ENCODE measurements at places on chromosomes 5 and 9.
A peak's percentile ranks its signal among the peaks of the same experiment; 100 is the strongest.

DNA sequence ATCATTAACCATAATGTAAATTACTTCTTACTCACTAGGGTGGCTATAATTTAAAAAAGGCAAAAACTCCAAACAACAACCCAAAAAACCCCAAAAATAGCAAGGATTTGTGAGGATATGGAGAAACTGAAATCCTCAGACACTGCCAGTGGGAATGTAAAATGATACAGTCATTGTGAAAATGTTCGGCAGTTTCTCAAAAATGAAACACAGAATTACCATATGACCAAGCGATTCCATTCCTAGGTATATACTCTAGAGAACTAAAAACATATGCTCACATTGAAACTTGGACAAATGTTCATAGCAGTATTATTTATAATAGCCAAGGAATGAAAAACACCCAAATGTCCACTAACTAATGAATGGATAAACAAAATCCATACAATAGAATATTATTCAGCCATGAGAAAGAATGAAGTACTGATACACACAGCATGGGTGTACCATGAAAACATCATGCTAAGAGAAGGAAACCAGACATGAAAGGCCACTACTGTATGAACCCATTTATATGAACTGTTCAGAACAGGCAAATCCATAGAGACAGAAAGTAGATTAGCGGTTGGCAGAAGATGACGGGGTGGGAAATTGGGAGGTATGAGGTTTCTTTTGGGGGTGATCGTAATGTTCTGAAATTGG, 119.1 kb downstream of the MAPKAP1 start:
- H3K4me3 ChIP-seq, result no peak overlapping the region

DNA sequence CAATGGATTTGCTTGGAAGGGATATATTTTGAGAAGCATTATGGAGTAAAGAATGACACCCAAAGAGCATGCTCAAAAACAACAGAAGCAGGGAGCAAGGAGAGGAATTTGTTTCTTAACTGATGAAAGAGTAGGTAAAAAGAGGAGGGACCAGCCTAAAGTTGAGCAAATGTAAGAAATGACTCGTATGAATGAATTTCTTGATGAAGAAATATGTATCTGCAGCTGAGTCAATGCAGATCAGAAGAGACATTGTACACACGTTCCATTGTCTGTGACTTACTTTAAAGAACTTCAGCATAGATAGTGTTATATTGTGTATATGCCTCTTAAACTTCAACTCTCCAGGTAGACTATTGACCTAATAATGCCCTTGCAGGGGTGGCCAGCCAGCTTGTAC, 112.7 kb upstream of the NREP start:
- no peaks in the 10 kb centered on the region for H3K36me3 ChIP-seq
- H3K27me3 ChIP-seq, result no peaks in the 10 kb centered on the region
- no peak for DNase-seq
- H3K4me3 ChIP-seq, result no peak overlapping the region
- no peaks in the 10 kb centered on the region for H3K4me1 ChIP-seq
- H3K27ac ChIP-seq, result no peak overlapping the region

GRCh38 chr5:120678279-120678678, 214.2 kb downstream of the PRR16 start:
- H3K4me3 ChIP-seq, result no peak overlapping the region
- H3K27ac ChIP-seq, result no peak overlapping the region
- H3K36me3 ChIP-seq, result no peaks in the 10 kb centered on the region
- no peaks in the 10 kb centered on the region for H3K4me1 ChIP-seq

- DNase-seq, result no peak
- no peak overlapping the region for H3K4me3 ChIP-seq
- no peaks in the 10 kb centered on the region for H3K4me1 ChIP-seq
- no peaks in the 10 kb centered on the region for H3K36me3 ChIP-seq
- no peaks in the 10 kb centered on the region for H3K27me3 ChIP-seq
These were observed 54.1 kb upstream of the STK32A start for GRCh38 chr5:147180751-147181150.

- peak; percentile 51 for DNase-seq
- H3K4me1 ChIP-seq, result peaks cover 9% of the 10 kb centered on the region
- H3K27ac ChIP-seq, result no peak within 1 kb of the TSS
- H3K4me3 ChIP-seq, result peak within 1 kb of the TSS; percentile 88
- H3K36me3 ChIP-seq, result no peaks in the 10 kb centered on the region
- peaks cover 63% of the 10 kb centered on the region for H3K27me3 ChIP-seq
These were observed at the start of gene SHROOM1 for GRCh38 chr5:132830436-132831094. Gene SHROOM1 (minus strand): TSS chr5:132830647. CDS start chr5:132826140, 4,507 bp downstream.

- peaks cover 4% of the 10 kb centered on the region for H3K4me1 ChIP-seq
- DNase-seq, result no peak
- H3K4me3 ChIP-seq, result no peak overlapping the region
- H3K27me3 ChIP-seq, result peaks cover 16% of the 10 kb centered on the region
- no peak overlapping the region for H3K27ac ChIP-seq
These were observed 20.0 kb downstream of the ANKRA2 start for GRCh38 chr5:73545403-73545779.

- peaks cover 11% of the 10 kb centered on the region for H3K36me3 ChIP-seq
- peak; percentile 90 for DNase-seq
- H3K27me3 ChIP-seq, result no peaks in the 10 kb centered on the region
- peaks cover 76% of the 10 kb centered on the region for H3K4me1 ChIP-seq
- H3K27ac ChIP-seq, result peak overlapping the region; percentile 59
These were observed 7.4 kb downstream of the GALNT10 start for GRCh38 chr5:154197801-154198491.

DNA sequence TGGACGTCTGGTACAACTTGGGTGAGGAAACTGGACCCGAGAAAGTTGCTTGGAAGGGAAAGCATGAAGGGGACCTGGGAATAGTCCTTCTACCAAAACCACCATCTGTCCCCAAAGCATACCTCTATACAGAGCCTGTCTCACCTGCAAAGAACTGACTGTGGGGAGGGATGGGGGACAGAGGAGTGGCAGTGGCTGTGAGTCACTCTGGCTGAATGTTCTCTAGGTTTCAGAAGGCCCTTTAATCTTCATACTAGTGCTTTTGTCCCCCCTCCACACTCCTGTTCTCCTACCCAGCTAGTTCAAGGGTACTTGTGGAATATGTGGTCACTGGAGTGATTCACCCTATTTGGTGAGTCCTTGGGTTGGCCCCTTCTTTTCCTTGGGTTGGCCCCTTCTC, 109.3 kb upstream of the RUSC2 start:
- DNase-seq, result no peak
- no peak overlapping the region for H3K27ac ChIP-seq
- no peaks in the 10 kb centered on the region for H3K36me3 ChIP-seq
- H3K27me3 ChIP-seq, result no peaks in the 10 kb centered on the region
- H3K4me3 ChIP-seq, result no peak overlapping the region
- H3K4me1 ChIP-seq, result no peaks in the 10 kb centered on the region

DNA sequence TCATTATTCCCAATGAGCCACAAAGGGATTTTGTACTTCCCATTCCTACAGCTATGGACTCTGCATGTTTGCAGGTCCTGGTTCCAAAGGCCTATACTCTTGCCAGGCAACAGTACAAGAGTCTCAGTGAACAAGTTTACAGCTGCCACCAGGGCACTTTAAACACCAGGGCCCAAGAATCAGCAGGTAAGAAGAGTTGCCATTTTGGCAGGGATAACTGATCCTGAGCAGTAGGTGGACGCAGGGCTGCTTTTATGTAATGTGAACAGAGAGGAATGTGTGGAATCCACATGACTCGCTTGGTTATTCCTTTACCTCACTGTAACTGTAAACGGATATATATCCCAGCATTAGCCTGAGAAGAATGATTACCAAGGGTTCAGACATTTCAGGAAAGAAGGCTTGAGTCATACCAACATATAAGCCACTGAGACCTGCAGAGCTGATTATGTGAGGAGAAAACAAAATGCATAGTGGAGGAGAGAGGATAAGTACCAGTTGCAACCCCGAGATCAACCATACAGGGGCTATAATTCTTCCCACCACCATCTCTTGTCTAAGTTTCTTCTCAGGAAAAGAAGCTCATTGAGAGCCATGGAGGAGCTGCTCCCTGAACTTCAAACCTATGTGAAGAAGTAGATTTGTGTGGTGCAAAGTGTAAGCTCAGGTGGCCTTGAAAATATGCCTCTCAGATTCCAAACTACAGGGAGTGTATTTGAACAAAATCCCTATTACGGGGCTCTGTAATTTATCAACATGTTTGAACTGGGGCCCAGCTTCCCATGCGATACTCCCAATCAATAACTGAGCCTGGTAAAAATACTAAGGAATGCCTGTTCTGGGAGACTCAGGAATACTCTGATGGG, 24.6 kb downstream of the RAPGEF6 start:
- no peak overlapping the region for H3K4me3 ChIP-seq
- H3K27ac ChIP-seq, result no peak overlapping the region
- peaks cover 2% of the 10 kb centered on the region for H3K36me3 ChIP-seq
- peaks cover 35% of the 10 kb centered on the region for H3K4me1 ChIP-seq
- no peak for DNase-seq

GRCh38 chr5:168468836-168469235, 17.4 kb upstream of the RARS1 start:
- H3K27me3 ChIP-seq, result peaks cover 6% of the 10 kb centered on the region
- no peak for DNase-seq
- H3K4me1 ChIP-seq, result no peaks in the 10 kb centered on the region
- H3K4me3 ChIP-seq, result no peak overlapping the region
- no peak overlapping the region for H3K27ac ChIP-seq

GRCh38 chr9:20043035-20043434, 254.2 kb upstream of the SLC24A2 start:
- H3K36me3 ChIP-seq, result no peaks in the 10 kb centered on the region
- peak overlapping the region; percentile 54 for H3K27ac ChIP-seq
- H3K4me1 ChIP-seq, result peaks cover 40% of the 10 kb centered on the region
- no peaks in the 10 kb centered on the region for H3K27me3 ChIP-seq

DNA sequence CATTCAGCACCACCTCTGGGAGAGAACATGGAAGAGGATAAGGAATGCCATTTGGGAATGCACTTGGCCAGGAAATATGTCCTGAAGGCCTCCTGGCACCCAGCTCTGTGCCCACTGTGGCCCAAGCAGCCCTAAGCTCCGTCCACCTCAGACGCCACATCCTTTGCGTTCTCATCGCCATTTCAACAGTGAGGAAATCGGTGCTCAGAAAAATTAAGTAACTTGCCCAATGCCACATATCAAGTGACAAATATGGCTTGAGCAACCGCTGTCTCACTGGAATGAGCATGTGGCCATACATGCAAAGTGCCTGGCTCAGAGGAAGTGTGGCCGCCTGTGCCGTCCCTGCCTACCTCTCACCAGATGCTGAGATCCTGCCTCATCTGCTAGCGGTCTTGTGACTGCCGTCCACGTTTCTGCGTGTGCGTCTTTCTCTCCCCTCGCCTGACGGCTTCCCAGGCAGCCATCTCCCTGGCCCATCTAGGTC, 984 bp upstream of the DOK3 start:
- no peak for DNase-seq
- H3K4me1 ChIP-seq, result peaks cover 21% of the 10 kb centered on the region
- no peak overlapping the region for H3K4me3 ChIP-seq
- H3K27ac ChIP-seq, result no peak overlapping the region
- peaks cover 21% of the 10 kb centered on the region for H3K36me3 ChIP-seq

GRCh38 chr5:37248970-37249814, at the start of gene CPLANE1:
Gene CPLANE1 (minus strand): TSS chr5:37249376. CDS start chr5:37247698, 1,678 bp downstream.
- H3K27me3 ChIP-seq, result no peaks in the 10 kb centered on the region
- H3K4me3 ChIP-seq, result peak within 1 kb of the TSS; percentile 92
- peak within 1 kb of the TSS; percentile 57 for H3K27ac ChIP-seq
- DNase-seq, result peak; percentile 71
- peaks cover 8% of the 10 kb centered on the region for H3K4me1 ChIP-seq
- H3K36me3 ChIP-seq, result no peaks in the 10 kb centered on the region

DNA sequence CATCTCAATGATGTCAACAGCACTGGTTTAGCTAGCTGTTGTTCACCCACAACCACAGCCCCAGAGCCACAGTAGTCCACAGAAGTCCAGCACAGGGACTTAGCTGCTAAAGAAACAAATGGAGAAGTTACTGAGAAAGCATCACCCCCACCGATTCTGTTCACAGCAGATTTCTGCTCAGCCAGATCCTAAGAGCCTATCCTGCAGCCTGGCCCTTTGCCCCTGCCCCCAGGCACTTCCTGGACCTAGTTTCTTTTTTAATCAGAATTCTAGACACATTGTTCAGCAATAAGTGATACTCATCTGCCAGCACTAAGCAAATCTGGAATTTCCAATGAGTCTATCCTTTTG, 7.4 kb downstream of the B4GALT1 start:
- peaks cover 3% of the 10 kb centered on the region for H3K36me3 ChIP-seq
- H3K4me1 ChIP-seq, result peaks cover 96% of the 10 kb centered on the region
- peak; percentile 71 for DNase-seq

- no peaks in the 10 kb centered on the region for H3K4me1 ChIP-seq
- H3K27me3 ChIP-seq, result peaks cover 5% of the 10 kb centered on the region
- no peak overlapping the region for H3K4me3 ChIP-seq
- no peak for DNase-seq
These were observed 135.9 kb downstream of the SLIT3 start for GRCh38 chr5:169165052-169165451.

GRCh38 chr9:25891527-25891926, 213.3 kb upstream of the TUSC1 start:
- no peaks in the 10 kb centered on the region for H3K4me1 ChIP-seq
- no peak overlapping the region for H3K4me3 ChIP-seq
- DNase-seq, result no peak
- H3K36me3 ChIP-seq, result peaks cover 6% of the 10 kb centered on the region
- H3K27ac ChIP-seq, result no peak overlapping the region

DNA sequence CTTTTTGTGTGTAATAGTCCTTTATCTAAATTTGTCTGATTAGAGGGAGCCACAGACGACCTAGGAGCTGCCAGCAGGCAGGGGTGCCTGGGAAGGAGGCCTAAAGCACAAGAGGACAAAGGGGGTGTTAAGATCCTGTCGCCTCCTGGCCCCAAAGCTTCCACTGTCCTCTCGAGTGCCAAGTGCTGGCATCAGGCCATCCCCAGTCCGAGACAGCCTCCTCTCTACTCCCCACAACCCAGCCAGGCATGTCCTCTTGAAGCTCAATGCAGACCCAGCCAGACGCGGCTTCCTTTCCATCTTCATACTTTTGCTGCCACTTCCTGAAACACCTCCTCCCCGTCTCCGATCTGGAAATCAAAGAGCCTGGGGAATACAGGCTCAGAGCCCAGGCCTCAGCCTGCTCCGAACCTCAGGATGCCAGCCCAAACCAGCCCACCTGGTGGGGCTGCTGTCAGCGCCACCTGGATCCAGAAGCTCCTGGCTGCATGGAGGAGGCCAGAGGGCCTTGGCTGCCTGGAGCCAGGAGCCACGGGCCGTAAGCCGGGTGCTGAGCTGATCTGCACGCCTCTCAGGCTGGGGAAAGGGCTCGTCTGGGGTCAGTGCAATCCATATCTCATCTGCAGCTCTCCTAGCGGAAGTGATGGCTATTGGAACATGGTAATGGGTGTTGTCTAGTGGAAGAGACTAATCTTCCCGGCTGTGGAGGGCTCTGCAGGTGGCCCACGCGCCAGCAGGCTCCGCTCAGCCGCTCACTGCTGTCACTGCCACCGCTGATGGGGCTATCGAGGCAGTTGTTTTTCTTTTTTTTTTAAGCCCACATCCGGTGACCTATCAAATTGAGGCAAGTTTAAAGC, 60.2 kb upstream of the FUBP3 start:
- H3K27ac ChIP-seq, result no peak overlapping the region
- H3K4me1 ChIP-seq, result peaks cover 6% of the 10 kb centered on the region
- no peak overlapping the region for H3K4me3 ChIP-seq
- DNase-seq, result no peak
- no peaks in the 10 kb centered on the region for H3K36me3 ChIP-seq

All from activated T-cell treated with anti-CD3 and anti-CD28 coated beads, Interleukin-2, amount 50 U/mL, for 72 hours (primary cell).